ENCODE measurements at places on chromosomes 6 and 20. TPM values are rescaled to one million over a fixed set of nuclear protein-coding genes. Genes with fewer than 3 reads are reported as not detected.

The RBPJL gene
- polyA plus RNA-seq: not detected

The OLIG3 gene
- not detected for polyA plus RNA-seq

The C6orf89 gene
- polyA plus RNA-seq: 46.9 TPM

The GPR6 gene
- not detected for polyA plus RNA-seq

The CRISP2 gene
- 0.24 TPM for polyA plus RNA-seq

The MEP1A gene
- not detected for polyA plus RNA-seq

The CCNC gene
- polyA plus RNA-seq: 82.9 TPM

The AKAP7 gene
- polyA plus RNA-seq: 14.9 TPM

The WFDC12 gene
- not detected for polyA plus RNA-seq

The CDH26 gene
- polyA plus RNA-seq: 0.44 TPM

DNA sequence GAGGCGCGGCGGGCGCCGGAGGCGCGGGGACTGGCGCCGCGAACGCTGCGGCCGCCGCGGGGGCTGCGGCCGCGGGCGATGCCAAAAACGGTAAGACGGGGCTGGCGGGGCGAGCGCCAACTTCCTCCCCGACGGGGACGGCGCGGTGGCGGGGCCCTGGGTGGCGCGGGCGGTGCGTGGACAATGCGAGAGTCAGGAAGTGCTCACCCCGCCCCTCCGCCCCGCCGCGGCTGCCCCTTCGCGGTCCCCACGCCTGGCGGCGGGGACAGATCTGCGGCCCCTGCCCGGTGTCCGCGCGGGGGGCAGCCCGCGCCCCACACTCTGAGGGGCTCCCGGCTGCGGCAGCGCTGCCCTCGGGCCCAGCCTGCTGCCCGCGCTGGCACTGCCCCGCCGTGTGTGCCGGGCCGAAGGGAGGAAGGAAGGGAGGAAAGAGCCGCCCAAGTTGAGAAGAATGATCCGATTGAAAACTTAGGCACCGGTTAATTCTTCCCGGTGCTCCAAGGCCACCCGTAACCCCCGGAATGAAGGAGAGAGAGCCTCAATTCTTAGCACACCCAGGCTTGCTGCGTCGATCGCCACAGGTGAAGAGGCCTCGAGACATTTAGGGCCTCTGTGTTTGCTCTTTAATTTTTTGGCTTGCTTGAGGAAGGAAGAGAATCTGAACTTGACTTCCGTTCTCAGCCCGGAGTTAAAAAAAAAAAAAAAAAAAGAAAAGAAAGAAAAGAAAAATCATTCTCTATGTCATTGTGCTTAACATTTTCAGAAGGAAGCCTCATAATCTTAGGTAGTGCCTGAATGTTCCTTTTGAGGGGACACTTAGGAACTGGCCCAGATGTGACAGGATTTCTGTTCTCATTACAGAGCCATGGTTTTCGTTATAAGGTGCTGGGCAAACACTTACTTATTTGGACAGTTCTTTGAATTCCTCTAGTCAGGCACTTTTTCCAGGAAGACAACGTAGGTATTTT lies 982 bp downstream of the HECA start:
- peak; percentile 45 for DNase-seq

GRCh38 chr6:170288852-170289179 lies 2.1 kb downstream of the DLL1 start:
- DNase-seq: no peak

DNA sequence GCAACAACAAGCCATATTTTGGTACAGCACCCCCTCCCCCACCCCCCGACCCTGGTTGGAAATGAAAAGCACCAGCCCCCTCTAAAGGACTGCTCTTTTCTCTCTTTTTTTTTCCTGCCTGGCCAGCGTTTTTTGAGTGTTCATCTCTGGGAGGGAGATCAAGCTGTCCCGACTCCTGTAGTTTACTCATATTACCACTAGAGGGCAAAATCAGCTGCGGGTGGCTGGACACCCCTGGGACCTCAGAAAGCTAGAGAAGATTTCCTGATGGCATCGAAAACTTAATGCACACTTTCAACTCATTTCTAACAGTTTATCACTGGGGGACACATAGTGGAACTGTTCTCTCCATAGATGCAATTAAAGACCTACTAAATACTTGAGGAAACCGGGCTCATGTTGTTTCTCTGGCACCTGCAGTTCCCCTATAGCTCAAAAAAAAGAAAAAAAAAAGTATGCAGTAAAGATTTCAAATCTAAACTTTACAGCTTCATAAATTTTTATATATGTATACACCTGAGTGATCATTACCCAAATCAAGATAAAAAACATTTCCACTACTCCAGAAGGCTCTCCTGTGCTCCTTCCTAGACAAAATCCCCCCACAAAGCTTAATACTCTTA lies 24.4 kb downstream of the CNBD2 start:
- peak; percentile 33 for DNase-seq

DNA sequence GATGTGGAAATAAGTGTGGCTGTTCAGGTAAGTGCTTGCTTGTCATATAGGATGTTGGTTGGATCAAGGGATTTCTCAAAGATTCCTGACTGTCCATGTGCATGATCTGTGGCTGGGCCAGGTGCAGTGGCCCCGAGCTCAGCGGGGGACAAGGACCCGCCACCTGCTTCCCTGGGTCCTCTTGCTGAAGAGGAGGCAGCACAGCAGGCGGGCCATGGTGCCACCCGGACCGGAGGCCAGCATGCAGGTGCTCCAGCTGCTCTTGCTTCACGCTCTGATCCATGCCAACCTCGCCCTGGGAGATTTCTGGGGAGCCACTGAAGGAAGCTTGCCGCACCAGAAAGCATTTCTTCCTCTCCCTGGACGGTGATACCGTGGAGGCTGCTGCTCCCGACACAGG lies 173.8 kb downstream of the HIVEP2 start:
- no peak for DNase-seq

DNA sequence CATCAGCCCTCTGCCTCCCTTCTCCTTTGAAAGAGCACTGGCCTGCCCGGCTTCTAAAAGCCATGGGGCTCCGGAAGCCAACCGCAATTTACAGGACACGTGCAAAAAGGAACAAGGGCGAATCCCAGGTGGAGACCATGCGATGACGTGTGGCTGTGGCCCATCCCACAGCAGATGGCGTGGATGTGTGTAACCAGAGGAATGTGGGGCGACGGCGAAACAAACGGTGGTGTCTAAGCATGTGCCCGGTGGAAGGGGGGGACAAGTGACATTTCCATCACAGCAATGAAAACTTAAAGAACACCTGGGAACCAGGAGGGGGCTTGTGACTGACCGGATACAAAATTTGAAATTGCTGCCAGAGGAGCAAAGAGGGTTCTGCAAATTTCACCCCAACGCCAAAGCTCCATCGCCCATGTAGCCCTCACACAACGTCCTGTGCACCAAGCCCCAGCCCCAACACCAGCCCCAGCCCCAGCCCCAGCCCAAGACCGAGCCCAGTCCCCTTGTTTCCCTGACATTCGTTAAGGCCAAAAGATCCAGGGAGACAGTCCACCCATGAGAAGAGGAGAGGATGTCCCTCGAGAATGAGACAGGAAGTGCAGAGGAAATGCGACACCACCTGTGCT lies 159.7 kb upstream of the ZNF337 start:
- DNase-seq: no peak

GRCh38 chr6:5231289-5231688 lies 29.5 kb downstream of the LYRM4 start:
- DNase-seq: no peak

GRCh38 chr6:70479236-70479635 lies 65.9 kb downstream of the FAM135A start:
- DNase-seq: no peak

- no peak for DNase-seq
These were observed 164.1 kb upstream of the SALL4 start for GRCh38 chr20:51966296-51966971.

DNA sequence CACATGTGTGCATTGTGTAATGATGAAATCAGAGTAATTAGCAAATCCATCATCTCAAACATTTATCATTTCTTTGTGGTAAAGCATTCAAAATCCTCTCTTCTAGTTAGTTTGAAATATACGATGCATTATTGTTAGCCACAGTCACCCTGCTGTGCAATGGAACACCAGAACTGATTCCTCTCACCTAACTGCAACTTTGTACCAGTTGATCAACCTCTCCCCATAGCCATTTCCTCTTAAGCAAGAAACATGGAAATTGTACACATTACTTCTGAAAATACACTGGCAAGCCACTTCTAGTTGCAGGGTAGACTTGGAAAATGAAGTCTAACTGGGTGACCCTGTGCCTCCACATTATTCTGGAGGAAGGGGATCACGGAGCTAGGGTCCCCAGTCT lies 58.1 kb upstream of the ESR1 start:
- DNase-seq: no peak

DNA sequence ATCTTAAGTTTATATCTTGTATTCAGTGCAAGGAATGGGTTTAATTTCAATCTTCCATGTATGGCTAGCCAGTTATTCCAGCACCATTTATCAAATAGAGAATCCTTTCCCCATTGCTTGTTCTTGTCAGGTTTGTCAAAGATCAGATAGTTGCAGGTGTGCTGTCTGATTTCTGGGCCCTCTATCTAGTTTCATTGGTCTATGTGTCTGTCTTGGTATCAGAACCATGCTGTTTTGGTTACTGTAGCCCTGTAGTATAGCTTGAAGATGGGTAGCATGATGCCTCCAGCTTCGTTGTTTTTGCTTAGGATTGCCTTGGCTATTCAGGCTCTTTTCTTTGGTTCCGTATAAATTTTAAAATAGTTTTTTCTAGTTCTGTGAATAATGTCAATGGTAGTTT lies 200.0 kb downstream of the MANEA start:
- no peak for DNase-seq

GRCh38 chr20:1818895-1819294 lies 76.3 kb upstream of the SIRPA start:
- no peak for DNase-seq

DNA sequence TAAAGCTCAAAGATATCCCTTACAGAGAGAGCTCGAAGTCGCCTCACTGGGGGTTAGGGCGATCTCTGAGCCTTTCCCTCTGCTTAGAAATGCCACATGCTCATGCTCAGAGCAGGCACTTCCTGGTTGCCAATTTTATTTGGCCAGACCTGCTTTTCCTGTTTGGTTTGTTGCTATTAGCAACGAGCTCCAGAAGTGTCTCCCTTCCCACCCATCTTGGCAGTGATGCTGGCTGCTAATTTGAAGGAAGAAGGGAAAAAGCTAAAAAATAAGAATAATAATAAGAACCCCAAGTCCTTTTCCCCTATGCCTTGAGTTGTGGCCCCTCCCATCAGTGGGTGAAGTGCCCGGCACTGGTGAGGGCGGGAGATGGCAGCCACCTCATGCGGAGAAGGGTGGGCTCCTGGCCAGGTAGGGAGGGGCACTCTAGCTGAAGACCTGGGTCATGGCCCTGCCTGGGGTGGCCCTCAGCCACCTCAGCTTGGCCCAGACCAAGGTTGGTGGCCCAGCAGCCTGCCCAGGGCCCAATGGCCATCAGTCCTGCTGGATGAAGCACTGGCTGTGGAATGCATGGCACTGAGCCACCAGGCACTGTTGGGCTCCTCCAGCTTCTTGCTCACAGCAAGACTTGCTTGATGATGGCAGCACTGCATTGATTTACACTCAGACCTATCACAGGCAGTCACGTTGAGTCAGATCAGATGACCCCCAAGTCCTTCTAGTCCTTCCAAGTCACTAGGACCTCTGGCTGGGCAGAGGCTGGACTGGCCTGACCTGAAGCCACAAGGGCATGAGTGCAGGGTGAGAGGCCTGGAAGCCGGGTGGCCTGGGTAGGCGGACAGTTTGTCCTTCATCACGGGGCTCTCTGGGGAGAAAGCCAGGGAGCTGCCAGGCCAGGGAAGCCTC lies 79.0 kb downstream of the SYNJ2 start:
- no peak for DNase-seq

DNA sequence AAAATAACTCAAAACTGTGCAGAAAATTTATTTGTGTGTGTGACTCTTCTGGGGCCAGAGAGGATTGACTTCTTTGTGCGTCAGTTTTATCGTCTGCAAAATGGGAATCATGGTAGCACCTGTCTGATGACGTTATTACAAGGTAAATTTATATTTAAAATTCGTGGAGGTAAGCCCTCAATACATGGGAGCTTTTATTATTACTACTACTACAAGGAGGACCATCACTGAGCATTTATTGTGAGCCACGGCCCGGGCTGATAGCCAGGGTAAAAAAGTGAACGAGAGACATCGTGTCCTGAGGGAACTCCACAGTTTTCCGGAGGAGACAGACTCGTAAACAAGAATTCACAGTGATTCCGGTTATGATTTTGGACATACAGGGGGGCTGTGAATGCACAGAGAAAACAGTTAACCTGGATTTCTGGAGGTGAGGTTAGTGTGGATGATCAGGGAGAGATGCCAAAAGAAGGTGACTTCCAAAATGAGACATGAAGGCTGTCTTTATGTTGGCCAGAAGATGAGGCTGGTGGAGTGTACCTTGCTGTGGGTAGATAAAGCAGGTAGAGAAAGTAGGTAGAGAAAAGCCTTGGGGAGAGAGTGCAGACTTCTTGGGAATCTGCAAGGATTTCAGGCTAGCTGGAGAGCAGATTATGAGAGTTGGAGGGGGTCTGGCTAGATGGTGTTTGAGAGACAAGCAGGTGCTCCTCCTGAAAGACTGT lies 10.6 kb upstream of the SERINC3 start:
- no peak for DNase-seq

Data from right renal cortex interstitium (tissue), 3 donors.